Bronchial smooth muscle cell (primary cell): ENCODE measurements at places on chromosomes 11 and 22. TPM values are rescaled to one million over a fixed set of nuclear protein-coding genes. Genes with fewer than 3 reads are reported as not detected.

Gene MGAT3
- total RNA-seq, result under 0.01 TPM in 1 of 2 replicates, not detected in the other

Gene DEFB131B
- not detected in 2 replicates for total RNA-seq

Gene RTN4R
- total RNA-seq, result 0.32 TPM in 1 of 2 replicates, not detected in the other

Gene PRDM11
- 3.2 and 5.2 TPM in 2 replicates for total RNA-seq

Gene ROBO4
- 0.09 and 1.1 TPM in 2 replicates for total RNA-seq

Gene TMEM45B
- 0.60 TPM in 1 of 2 replicates, not detected in the other for total RNA-seq

Gene CWF19L2
- total RNA-seq, result 11.1 and 12.8 TPM in 2 replicates

Gene KRTAP5-1
- total RNA-seq, result not detected in 2 replicates

Gene MTA2
- 88.4 and 96.0 TPM in 2 replicates for total RNA-seq

Gene BTBD18
- total RNA-seq, result not detected in 2 replicates

Gene JHY
- total RNA-seq, result 0.60 and 2.2 TPM in 2 replicates

Gene SLC22A25
- total RNA-seq, result not detected in 2 replicates

Gene CYTH4
- 0.26 and 0.32 TPM in 2 replicates for total RNA-seq

Gene SYCE3
- total RNA-seq, result 0.94 TPM in 1 of 2 replicates, not detected in the other

Gene B4GALNT4
- total RNA-seq, result 4.5 and 4.9 TPM in 2 replicates

Gene RAB30
- total RNA-seq, result 15.7 and 19.1 TPM in 2 replicates

Gene ZNF215
- 1.4 and 3.0 TPM in 2 replicates for total RNA-seq

Gene ROM1
- 3.9 and 10.4 TPM in 2 replicates for total RNA-seq

Gene JAML
- total RNA-seq, result not detected in 2 replicates

Gene MOGAT2
- total RNA-seq, result under 0.01 TPM in 1 of 2 replicates, not detected in the other

Gene HTR3B
- total RNA-seq, result not detected in 2 replicates

Gene PHF21B
- total RNA-seq, result under 0.01 TPM in 1 of 2 replicates, not detected in the other

Gene PHLDA2
- 0.52 and 1.7 TPM in 2 replicates for total RNA-seq

Gene TUBA8
- total RNA-seq, result 0.60 and 0.63 TPM in 2 replicates

Gene DUSP8
- under 0.01 and 0.09 TPM in 2 replicates for total RNA-seq

Gene CRYBB3
- not detected in 2 replicates for total RNA-seq

Gene VSIG10L2
- total RNA-seq, result 0.09 TPM in 1 of 2 replicates, not detected in the other

Gene MEI1
- 0.17 and 1.6 TPM in 2 replicates for total RNA-seq

Gene MRGPRX3
- total RNA-seq, result not detected in 2 replicates

Gene FBXO3
- total RNA-seq, result 38.5 and 53.8 TPM in 2 replicates

Gene B4GAT1
- total RNA-seq, result 24.6 and 41.6 TPM in 2 replicates

Gene FGF3
- not detected in 2 replicates for total RNA-seq

Gene NELL1
- not detected in 2 replicates for total RNA-seq

Gene AMOTL1
- total RNA-seq, result 22.4 and 29.7 TPM in 2 replicates

Gene OR5F1
- not detected in 2 replicates for total RNA-seq

Gene IL10RA
- 0.26 TPM in 1 of 2 replicates, not detected in the other for total RNA-seq

Gene MRGPRE
- total RNA-seq, result not detected in 2 replicates

Gene TMEM191C
- 0.34 and 1.1 TPM in 2 replicates for total RNA-seq

Gene MYBPC3
- total RNA-seq, result not detected in 2 replicates

Gene LARGE2
- under 0.01 TPM in 1 of 2 replicates, not detected in the other for total RNA-seq
